ENCODE measurements at places on chromosomes 4 and X. TPM values are rescaled to one million over a fixed set of nuclear protein-coding genes. Genes with fewer than 3 reads are reported as not detected.

Gene PLAC1
- not detected for total RNA-seq

Gene MSANTD1
- 1.2 TPM for total RNA-seq

Gene FANCB
- 17.0 TPM for total RNA-seq

Gene TRIM75
- not detected for total RNA-seq

Gene SPANXN3
- not detected for total RNA-seq

Gene PCDH11X
- total RNA-seq, result not detected

Gene MAGEE1
- 1.8 TPM for total RNA-seq

Gene ZRSR2
- 20.6 TPM for total RNA-seq

Gene OTUD4
- 80.9 TPM for total RNA-seq

Gene ARHGAP6
- not detected for total RNA-seq

Gene GABRE
- not detected for total RNA-seq

Gene RHOXF2B
- total RNA-seq, result not detected

Gene LRIT3
- not detected for total RNA-seq

Gene EDA
- total RNA-seq, result 1.6 TPM

Gene EXOC1L
- total RNA-seq, result not detected

Gene CYLC1
- total RNA-seq, result not detected
